ENCODE measurements at places on chromosomes 16 and 17.

DNA sequence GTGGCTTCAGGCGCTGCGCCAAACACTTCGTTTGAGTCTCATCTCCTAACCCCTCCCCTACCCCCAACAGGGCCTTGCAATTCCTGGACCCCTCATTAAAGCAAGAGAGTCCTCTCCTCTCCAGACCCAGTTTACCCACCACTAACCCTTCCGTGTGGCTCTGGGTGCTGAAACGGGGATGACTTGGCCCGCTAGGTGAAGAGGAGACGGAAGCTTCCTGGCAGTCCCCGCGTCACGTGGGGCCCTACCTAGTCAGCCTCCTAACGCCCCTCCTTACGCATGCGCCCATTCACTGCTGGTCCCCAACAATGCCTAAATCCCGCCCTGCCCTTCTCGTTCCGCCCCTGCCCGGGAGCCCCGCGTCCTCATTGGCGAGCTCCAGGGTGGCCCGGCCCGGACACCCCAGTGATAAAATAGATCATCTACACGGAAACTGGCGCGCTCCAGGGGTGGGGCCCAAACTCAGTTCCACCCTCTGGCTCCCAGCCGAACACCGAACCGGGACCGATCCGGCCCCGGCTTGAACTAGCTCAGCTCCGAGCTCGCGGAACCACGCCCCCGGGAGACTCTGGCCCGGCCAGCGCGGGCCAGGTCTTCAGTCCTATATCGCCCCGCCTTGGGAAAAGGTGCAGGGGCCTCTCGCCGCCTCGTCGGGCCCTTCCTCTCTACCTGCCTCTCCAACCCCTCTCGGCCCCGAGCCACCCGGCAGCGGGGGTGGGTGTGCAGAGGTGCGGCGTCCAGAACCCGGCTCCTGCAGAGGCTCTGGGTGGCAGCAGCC is at the start of gene SLC16A13:
Gene SLC16A13, plus strand, starts transcription at position 425 of the 778 bp plus-strand sequence. CDS start 368 bp downstream, outside the sequence.
- DNase-seq = peak; percentile 99

GRCh38 chr16:19532601-19533000 is 8.9 kb downstream of the CCP110 start:
- DNase-seq = no peak

DNA sequence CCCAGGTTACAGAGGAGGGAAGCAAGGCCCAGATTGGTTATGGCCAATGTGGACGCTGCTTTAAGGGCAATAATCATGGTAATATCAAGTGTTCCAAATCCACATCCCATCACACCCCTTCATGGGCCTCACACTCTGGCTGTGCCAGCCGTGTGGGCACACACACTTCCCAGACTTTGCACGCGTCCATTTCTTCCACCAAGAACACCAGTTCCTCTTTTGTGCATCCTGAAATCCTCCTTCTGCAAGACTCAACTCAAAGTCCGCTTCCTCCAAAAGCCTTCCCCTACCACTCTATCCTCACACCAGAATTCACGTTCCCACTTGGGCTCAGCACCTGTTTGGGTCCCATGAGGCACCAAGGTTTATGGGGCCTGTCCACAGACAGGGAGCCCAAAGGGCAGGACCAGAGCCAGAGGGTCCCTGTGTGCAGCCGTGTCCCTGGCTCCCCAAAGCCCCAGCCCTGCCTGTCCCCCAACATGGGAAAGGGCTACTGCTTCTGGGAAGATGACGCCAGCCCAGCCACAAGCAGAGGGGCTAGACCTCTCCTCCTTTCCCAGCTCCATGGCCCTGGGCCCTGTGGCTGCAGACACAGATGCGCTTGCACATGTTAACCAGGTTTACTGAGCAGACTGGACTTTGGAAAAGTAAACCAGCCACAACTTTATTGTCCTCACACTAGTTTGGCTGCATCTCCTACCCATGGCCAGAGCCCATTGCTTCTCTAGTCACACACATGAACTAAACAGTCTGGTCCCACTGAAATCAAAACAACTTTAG is 20.3 kb downstream of the SPNS3 start:
- no peak for DNase-seq

DNA sequence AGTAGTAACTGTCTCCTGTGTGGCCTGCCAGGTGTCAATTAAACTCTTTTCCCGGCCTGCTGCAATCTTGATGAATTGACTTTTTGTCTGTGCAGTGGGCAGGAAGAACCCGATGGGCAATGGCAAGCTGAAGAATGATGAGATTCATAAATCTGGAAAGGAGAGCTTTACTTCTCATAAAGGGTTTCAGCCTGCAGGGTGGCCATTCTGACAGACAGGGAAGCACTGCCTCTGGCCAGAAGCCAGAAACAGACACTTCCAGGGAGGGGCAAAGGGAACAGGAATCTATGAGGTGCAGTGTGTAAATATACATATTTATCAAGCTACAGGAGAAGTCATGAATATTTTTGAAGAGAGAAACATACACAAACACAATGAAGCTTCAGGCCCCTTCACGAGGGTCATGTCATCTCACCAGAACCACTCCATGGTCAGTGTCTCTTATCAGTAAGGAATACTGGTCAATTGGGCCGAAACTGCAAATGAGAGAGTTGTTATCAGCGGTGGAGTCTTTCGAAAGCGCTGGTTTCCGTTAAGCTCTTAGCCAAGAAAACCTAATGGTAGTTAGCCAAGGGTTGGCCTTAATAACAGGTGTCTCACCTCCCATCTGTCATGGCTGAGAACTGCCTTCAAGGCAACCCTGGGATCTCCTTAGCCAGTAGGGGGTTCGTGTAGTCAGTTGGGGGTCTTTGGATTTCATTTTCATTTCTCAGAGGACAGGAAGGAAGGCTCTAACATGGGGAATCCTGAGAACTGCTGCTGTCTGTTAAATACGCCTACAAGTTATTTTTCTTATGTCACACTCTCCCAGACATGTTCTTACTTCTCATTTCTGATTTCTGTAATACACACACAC is 1.2 kb upstream of the NARF start:
- DNase-seq = no peak

GRCh38 chr17:9232591-9233270 is 211.4 kb downstream of the NTN1 start:
- peak; percentile 87 for DNase-seq

DNA sequence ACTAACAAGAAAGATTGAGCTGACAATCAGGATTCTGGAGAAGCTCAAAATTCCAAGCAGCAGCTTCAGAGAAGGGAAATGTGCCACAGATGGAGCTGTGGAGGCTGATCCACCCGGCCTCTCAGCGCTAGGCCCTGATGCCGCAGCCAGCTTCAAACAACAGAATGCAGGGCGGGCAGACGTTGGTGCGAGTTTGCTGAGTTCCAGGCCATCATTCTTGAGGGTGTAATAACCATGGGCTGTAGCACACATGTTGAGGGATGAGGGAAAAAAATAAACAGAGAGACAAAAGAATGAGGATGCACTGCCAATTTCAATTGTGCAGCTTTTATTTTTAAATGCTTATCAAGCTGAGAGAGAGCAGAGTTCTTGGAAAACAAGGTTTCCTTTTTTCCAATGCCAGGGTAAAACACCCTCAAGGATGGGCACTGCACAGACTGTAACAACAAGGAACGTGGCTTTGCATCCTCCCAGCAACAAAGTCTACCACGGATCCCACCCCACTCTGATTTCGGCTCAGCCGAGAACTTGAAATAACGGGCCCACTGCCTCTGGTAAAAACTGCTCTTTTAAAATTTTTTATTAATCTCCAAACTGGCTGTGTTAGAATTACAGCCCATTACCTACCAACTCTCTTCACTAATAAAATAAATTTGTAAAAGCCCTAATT is 90.2 kb downstream of the SMG6 start:
- no peak for DNase-seq

DNA sequence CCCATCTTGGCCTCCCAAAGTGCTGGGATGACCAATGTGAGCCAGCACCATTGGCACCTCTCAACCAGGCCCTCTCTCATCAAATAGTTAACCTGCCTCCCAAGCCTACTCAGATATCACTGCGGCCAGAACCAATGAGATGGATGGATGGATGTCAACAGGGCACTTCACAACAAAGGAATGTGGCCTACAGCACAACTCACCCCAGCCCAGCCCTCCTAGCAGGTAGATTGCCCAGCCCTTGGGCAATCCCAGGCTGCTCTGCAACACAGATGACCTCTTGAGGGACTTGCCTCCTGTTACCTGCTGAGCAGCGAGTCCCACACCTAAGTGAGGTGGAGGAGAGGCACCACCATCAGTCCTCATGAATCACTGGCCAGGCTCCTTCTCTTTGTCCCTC is 22.6 kb upstream of the KIFC3 start:
- no peak for DNase-seq

- DNase-seq = no peak
These were observed 27.2 kb downstream of the SNX20 start for GRCh38 chr16:50653633-50654519.

DNA sequence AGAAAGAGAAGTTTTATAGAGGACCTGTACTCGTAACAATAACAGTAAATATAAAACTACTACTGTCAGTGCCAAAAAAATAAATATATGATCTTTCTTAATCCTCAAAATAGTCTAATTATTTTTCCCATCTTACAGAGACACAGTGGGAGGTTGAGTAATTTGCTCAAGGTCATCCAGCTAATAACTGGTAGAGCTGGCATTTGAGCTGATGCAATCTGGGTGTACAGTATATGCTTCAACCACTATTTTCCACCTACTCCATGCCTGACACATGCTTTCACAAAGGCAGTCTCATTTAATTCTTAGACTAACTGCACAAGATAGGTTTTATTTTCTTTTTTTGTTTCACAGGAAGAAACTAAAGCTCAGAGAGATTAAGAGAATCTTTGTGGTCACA is 33.6 kb downstream of the PIGL start:
- DNase-seq = no peak

GRCh38 chr17:31674717-31675349 is 184.2 kb downstream of the COPRS start:
- no peak for DNase-seq

All from kidney (tissue), 22 donors.